ENCODE measurements at places on chromosomes 1 and 21.

- ATAC-seq = no peak
Measured at GRCh38 chr1:38730511-38731397, 128.8 kb downstream of the RRAGC start.

DNA sequence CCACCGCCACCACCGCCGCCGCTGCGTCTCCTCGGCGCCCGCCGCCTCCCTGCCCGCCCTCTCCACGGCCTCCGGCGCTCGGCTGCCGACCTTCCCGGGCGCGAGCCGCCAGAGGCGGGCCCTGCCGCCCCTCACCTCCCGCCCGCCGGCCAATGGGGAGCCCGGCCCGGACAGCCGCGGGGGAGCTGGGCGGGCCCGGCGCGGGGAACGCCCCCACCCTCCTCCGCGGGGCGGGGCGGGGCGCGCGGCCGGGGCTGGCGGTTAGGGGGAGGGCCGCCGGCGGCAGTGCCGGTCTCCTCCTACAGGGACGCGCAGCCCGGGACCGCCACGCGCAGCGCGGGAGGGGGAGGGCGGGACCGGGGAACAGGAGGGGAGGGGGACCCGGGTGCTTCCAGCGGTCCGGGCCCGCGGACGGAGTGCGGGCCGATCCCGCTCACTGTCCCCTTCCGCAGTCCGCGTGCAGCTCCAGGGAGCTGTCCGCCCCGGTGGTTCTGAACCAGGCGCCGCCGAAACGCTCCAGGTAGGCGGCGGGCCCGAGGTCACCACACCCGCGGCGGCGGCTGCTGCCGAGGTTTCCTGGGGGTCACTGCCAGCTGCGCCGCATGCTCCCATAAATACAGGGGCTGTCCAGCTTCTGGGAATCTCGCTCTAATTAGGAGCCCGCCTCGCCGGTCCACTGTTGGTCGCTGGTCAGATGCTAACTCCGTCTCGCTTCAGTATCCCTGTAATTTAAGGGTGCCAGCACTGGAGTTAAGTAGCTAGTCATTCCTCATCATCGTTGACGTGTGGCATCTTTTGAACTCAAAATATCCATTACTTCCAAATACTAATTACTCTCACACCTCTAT is at the start of gene PGBD5:
PGBD5 (minus strand) TSS at position 87 of the 848 bp plus-strand sequence. CDS start 404 bp downstream, outside the sequence.
- ATAC-seq = peak; percentile 88

DNA sequence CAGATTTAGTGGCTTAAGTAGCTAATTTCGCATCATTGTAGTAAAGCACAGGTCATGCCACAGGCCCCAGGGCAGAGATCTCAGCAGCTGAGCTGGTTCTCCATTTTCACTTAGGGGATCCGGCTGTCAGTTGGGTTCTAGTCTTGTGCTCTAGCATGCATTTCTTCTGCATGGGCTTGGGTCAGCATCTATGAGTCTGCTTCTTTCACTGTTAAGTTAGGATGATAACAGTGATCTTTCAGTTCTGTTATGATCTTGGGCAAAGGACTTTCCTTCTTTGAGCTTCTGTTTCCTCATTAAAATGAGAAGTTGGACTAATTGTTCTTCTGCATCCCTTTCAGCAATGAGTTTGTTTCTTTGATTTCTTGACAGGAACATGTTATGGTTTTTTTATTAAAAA is 123.6 kb upstream of the DNAH14 start:
- ATAC-seq = no peak

- no peak for ATAC-seq
Measured at GRCh38 chr1:196910215-196910614, 22.4 kb downstream of the CFHR4 start.

GRCh38 chr21:32233055-32233546 is 45.7 kb downstream of the MIS18A start:
- no peak for ATAC-seq

DNA sequence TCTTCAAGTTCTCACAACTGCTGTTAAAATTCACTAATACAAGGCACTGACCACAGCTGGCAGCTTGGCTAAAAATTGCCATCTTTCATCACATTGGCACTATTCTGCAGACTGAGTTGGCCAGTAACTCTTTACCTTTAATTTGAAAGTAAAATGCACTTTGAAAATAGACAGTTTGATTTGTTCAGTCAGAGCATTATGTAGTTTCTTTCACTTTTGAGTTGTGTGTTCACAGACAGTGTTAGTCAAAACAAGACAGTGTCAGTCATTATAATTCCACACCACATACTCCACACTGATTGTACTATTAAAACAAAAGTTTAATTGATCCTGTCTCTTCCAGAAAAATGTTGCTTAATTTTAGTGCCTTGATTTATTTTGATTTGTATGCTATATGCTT is 160.7 kb downstream of the SDCCAG8 start:
- no peak for ATAC-seq

DNA sequence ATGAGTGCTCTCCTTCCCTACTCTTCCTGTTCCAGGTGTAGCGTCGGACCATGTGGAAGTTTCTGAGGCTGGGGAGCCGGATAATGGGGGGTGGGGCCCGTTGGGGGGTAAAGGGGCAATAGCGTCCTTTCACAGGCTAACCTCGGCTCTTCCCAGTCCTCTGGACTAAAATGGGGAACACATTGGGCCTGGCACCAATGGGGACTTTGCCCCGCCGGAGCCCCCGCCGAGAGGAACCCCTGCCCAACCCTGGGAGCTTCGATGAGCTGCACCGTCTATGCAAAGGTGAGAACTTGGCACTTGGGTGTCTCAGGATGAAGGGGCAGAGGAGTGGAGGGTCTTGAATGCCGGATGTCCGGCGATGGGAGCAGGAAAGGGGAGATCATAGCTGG is 456 bp downstream of the TOMM40L start:
- ATAC-seq = no peak

DNA sequence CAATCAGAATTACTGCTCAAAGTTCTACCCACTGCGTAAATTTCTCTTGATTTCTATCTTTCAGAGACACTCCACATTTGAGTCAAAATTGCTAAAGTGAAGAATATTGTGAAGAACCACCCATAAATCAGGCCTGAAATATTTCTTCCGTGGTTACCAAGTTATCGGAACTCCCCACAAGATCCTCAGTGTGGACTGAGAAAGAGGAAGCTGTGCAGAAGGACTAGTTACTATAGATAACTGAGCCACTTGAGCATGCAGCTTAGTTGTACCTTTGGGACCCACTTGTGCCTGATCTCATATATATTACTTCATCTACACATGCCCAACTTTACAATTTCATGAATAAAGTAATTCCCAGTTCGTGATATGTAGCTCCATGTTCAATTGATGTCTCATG is 18.4 kb downstream of the RWDD3 start:
- ATAC-seq = no peak
